ENCODE measurements at places on chromosomes 11 and 22.

- H3K4me1 ChIP-seq: no peaks in the 10 kb centered on the region
- H3K36me3 ChIP-seq: no peaks in the 10 kb centered on the region
- no peak for DNase-seq
- no peak overlapping the region for H3K4me3 ChIP-seq
- H3K27me3 ChIP-seq: peaks cover 19% of the 10 kb centered on the region
- H3K27ac ChIP-seq: no peak overlapping the region
Measured at GRCh38 chr11:112748713-112749543, 212.3 kb upstream of the NCAM1 start.

- peaks cover 78% of the 10 kb centered on the region for H3K4me1 ChIP-seq
- H3K4me3 ChIP-seq: no peak overlapping the region
- no peak for DNase-seq
- H3K27me3 ChIP-seq: no peaks in the 10 kb centered on the region
Measured at GRCh38 chr22:42934338-42934737, 77.3 kb upstream of the ARFGAP3 start.

DNA sequence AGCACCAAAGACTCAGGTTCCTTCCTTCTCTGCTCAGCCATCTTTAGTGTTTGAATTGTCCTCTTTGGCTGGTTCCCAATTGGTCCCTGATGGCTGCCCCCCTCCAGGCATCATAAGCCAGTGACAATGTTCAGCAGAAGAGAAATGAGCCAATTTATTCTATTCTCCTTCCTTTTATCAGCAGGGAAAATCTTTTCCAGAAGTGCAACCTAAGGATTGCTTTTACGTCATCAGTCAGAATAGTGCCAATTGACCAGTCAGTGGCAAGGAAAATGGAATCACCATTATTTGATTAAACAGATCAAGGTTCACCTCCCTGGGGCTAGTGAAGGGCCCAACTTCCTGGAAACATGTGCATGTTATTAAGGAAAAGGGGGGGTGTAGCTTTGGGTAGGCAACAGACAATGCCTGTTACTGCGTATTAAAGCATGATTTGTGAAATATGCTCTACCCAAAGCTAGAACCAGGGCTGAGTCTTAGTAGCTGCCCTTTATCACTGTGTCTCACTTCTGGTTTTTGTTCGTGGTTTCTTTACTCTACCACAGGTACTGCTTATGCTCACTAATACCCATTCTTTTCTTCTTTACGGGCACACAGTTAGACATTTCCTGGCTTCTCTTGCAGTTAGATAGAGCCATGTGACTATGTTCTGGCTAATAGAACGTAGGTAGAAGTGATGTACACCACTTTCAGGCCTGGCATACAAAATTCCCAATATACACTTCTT lies 12.6 kb upstream of the DBX1 start:
- H3K36me3 ChIP-seq: no peaks in the 10 kb centered on the region
- no peak overlapping the region for H3K27ac ChIP-seq
- H3K4me3 ChIP-seq: no peak overlapping the region
- no peaks in the 10 kb centered on the region for H3K4me1 ChIP-seq
- no peak for DNase-seq

- no peak overlapping the region for H3K4me3 ChIP-seq
- no peak overlapping the region for H3K27ac ChIP-seq
- H3K36me3 ChIP-seq: no peaks in the 10 kb centered on the region
- DNase-seq: no peak
- H3K27me3 ChIP-seq: peaks cover 25% of the 10 kb centered on the region
Measured at GRCh38 chr22:49730656-49731055, 97.0 kb downstream of the BRD1 start.

- H3K4me3 ChIP-seq: no peak overlapping the region
- H3K4me1 ChIP-seq: 0 out of 2 replicates have a peak, but pooled peaks cover 7% of the 10 kb centered on the region
- no peak overlapping the region for H3K27ac ChIP-seq
- no peak for DNase-seq
- no peaks in the 10 kb centered on the region for H3K27me3 ChIP-seq
Measured at GRCh38 chr11:95895815-95896214, 28.1 kb downstream of the MTMR2 start.

GRCh38 chr11:41446107-41446506 lies 13.3 kb downstream of the LRRC4C start:
- DNase-seq: no peak
- H3K4me3 ChIP-seq: no peak overlapping the region
- no peaks in the 10 kb centered on the region for H3K27me3 ChIP-seq
- no peaks in the 10 kb centered on the region for H3K36me3 ChIP-seq
- H3K27ac ChIP-seq: no peak overlapping the region

GRCh38 chr22:31533374-31533773 lies 37.0 kb downstream of the SFI1 start:
- no peaks in the 10 kb centered on the region for H3K36me3 ChIP-seq
- DNase-seq: no peak
- H3K27me3 ChIP-seq: no peaks in the 10 kb centered on the region
- peaks cover 9% of the 10 kb centered on the region for H3K4me1 ChIP-seq
- H3K4me3 ChIP-seq: no peak overlapping the region

DNA sequence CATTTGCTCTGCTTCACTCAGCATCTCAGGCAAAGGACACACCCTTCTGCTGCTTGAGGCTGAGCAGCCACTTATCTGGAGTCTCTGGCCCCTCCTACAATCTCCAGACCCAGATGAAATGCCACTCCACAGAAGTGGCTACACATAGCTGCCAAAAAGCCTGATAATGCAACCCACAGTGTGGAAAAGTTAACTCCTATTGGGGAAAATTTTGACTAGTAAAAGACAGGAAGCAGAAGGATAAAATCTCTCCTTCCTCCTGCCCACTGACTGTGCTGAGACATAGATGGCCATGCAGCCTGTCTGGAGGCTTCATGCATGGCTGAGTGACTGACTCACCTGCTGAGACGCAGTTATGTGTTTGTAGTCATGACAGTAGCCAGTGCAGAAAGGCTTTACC lies 92.3 kb upstream of the TEAD1 start:
- no peak overlapping the region for H3K4me3 ChIP-seq
- H3K27me3 ChIP-seq: no peaks in the 10 kb centered on the region
- H3K4me1 ChIP-seq: peaks cover 14% of the 10 kb centered on the region
- peak; percentile 96 for DNase-seq

- H3K4me3 ChIP-seq: no peak overlapping the region
- H3K36me3 ChIP-seq: no peaks in the 10 kb centered on the region
- no peak overlapping the region for H3K27ac ChIP-seq
- peaks cover 5% of the 10 kb centered on the region for H3K4me1 ChIP-seq
- no peak for DNase-seq
Measured at GRCh38 chr11:86669424-86669823, 3.0 kb downstream of the ME3 start.

DNA sequence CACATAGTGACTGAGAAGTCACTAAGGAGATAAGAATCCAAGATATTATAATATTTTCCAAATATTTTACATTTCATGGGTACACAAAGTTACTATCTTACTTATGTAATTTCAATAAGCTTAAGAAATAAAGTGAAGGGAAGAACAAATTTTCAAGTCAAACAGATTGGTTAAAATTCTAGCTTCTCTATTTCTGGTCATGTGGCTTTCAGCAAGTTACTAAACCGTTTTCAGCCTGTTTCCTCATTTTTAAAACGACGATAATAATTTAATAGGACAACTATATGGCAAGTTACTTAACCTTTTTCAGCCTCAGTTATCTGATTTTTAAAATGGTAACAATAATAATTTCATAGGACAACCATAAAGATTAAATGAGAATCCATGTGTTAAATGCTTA lies 15.6 kb downstream of the DCUN1D5 start:
- H3K4me1 ChIP-seq: peaks cover 14% of the 10 kb centered on the region
- H3K36me3 ChIP-seq: peaks cover 42% of the 10 kb centered on the region
- no peak overlapping the region for H3K27ac ChIP-seq
- DNase-seq: no peak

GRCh38 chr11:74726547-74727182 lies 4.6 kb downstream of the CHRDL2 start:
- H3K27me3 ChIP-seq: peaks cover 37% of the 10 kb centered on the region
- no peak overlapping the region for H3K4me3 ChIP-seq
- H3K4me1 ChIP-seq: no peaks in the 10 kb centered on the region
- H3K36me3 ChIP-seq: no peaks in the 10 kb centered on the region

DNA sequence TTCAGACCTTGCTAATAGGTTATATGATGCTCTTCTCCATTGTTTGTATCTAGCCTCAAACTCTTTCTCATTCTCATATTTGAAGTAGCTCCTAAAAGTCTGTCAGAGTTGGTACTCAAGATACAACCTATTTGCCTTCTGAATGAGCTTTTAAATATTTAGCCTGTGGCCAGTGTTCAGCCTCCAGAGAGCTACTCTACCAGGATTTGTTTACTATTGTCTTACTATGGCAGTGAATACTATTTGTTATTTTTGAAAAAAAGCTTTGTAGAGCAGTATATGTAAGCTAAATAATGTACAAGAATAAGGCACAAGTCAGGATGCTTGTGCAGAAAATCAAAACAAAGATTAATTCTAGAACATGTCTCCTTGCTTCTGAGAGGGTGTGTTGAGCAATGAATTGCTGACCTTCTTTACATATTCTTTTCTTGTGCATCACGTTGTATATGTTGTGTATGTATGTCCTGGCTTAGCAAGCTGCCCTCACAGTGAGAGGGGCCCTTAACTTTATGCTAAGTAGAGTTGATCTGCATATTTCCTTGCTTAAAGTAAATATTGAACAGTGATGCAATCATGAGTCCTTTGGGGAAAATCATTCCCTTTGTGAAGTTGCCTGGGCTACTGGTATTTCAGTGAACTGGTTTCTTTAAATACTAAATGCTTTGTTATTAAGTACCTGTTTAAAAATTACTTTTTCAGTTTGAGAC lies 438.0 kb downstream of the LUZP2 start:
- DNase-seq: no peak
- no peak overlapping the region for H3K4me3 ChIP-seq
- H3K4me1 ChIP-seq: no peaks in the 10 kb centered on the region
- no peak overlapping the region for H3K27ac ChIP-seq
- H3K36me3 ChIP-seq: no peaks in the 10 kb centered on the region

GRCh38 chr22:17578136-17578754 lies 14.9 kb downstream of the SLC25A18 start:
- H3K4me1 ChIP-seq: peaks cover 15% of the 10 kb centered on the region
- peak; percentile 70 for DNase-seq

GRCh38 chr11:126352934-126353801 lies 2.3 kb upstream of the ST3GAL4 start:
- peak overlapping the region; percentile 95 for H3K27ac ChIP-seq
- H3K36me3 ChIP-seq: no peaks in the 10 kb centered on the region
- H3K27me3 ChIP-seq: no peaks in the 10 kb centered on the region
- DNase-seq: peak; percentile 90
- peak overlapping the region; percentile 23 for H3K4me3 ChIP-seq

DNA sequence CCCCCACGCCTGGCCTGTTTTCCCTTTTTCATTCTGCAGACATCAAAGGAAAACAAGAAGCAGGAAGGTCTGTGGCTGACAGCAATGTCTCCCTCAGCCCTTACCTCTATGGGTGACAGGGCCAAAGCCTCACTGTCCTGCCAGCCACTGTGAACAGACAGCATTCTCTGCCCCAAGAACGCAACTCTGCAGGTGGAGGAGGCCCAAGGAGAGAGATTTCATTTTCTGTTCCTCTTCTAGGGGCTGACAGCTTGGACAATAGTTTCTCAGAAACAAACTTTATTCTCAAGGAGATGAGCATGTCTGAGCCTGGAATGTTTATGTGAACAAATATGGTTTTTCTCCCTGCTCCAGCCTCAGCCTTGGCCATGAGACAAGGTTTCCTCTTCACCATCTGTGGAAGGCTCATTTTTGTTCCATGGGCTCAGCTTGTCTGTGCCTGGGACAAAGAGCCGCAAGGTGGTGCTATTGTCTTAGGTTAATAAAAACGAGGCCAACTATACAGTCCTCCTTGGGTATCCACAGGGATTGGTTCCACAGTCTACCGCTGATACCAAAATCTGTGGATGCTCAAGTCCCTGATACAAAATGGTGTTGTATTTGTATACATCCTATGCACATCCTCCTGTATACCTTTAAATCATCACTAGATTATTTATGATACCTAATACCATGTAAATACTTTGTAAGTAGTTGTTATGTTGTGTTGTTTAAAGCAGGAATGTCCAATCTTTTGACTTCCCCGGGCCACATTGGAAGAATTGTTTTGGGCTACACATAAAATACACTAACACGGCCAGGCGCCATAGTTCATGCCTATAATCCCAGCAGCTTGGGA lies 5.8 kb downstream of the PIWIL3 start:
- no peaks in the 10 kb centered on the region for H3K4me1 ChIP-seq
- peaks cover 25% of the 10 kb centered on the region for H3K27me3 ChIP-seq
- peak; percentile 69 for DNase-seq
- no peak overlapping the region for H3K4me3 ChIP-seq
- H3K36me3 ChIP-seq: no peaks in the 10 kb centered on the region

GRCh38 chr11:82986446-82986845 lies 84.9 kb downstream of the DDIAS start:
- no peak overlapping the region for H3K4me3 ChIP-seq
- no peak overlapping the region for H3K27ac ChIP-seq
- no peak for DNase-seq
- no peaks in the 10 kb centered on the region for H3K27me3 ChIP-seq
- 0 out of 2 replicates have a peak, but pooled peaks cover 12% of the 10 kb centered on the region for H3K36me3 ChIP-seq

DNA sequence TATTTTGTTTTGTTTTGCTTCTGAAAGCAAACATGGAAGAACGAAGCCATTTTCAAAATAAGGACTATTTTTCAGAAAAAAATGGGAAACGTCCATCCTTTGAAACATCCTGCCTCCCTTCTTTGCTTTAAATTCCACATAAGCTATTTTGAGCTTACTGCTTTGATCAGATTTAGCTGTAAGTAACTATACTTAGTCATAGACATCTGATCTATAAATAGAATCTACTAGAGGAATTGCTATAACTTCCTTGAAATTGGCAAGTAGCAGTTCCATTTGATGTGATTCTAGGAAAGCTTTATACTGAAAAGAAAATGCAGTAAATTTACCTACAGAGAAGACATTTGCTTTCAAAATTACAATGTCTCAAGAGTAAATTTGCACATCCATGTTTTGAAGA lies 305.8 kb downstream of the TTC28 start:
- peak; percentile 62 for DNase-seq
- 0 out of 2 replicates have a peak overlapping the region, but pooled peaks have one; percentile 5 for H3K27ac ChIP-seq
- H3K27me3 ChIP-seq: no peaks in the 10 kb centered on the region
- H3K4me3 ChIP-seq: no peak overlapping the region
- H3K36me3 ChIP-seq: peaks cover 4% of the 10 kb centered on the region

- DNase-seq: peak; percentile 78
- H3K27ac ChIP-seq: peak overlapping the region; percentile 93
- H3K27me3 ChIP-seq: no peaks in the 10 kb centered on the region
Measured at GRCh38 chr11:43790444-43790794, 90.2 kb upstream of the ALKBH3 start.

- no peaks in the 10 kb centered on the region for H3K4me1 ChIP-seq
- H3K36me3 ChIP-seq: no peaks in the 10 kb centered on the region
- no peak overlapping the region for H3K27ac ChIP-seq
- no peak overlapping the region for H3K4me3 ChIP-seq
- no peak for DNase-seq
Measured at GRCh38 chr11:73151416-73151815, 9.3 kb upstream of the FCHSD2 start.

Data from GM23248 (cell line).